ENCODE measurements at places on chromosomes 6 and 20.
A peak's percentile ranks its signal among the peaks of the same experiment; 100 is the strongest.

DNA sequence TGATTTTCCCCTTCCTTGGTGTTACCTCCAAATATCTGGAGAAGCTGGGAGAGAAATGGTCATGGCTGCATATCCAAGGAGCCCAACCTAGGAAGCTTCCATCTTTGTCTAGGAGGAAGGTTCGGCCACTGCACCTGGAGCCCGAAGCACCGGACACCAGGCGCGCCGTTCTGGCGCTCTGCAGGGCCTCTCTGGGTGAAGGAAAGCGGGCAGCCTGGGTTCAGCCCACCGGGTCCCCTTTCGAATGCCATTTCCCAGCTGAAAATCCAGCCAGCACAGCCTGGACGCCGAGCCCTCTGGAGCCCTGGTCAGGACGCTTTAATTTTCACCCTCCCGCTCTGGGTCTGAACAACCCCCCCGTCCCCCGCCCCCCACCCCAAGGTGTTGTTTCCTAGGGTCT, 1.2 kb downstream of the LINC00237 start:
- no peak overlapping the region for H3K4me3 ChIP-seq
- no peak overlapping the region for H3K27ac ChIP-seq
- no peaks in the 10 kb centered on the region for H3K36me3 ChIP-seq
- H3K27me3 ChIP-seq = peaks cover 82% of the 10 kb centered on the region
- DNase-seq = no peak

- H3K27me3 ChIP-seq = peaks cover 15% of the 10 kb centered on the region
- H3K36me3 ChIP-seq = no peaks in the 10 kb centered on the region
- DNase-seq = no peak
- no peak overlapping the region for H3K27ac ChIP-seq
These were observed 40.9 kb downstream of the GSTA4 start for GRCh38 chr6:52953911-52954839.

- no peak overlapping the region for H3K4me3 ChIP-seq
- DNase-seq = no peak
- H3K4me1 ChIP-seq = no peaks in the 10 kb centered on the region
- H3K36me3 ChIP-seq = no peaks in the 10 kb centered on the region
- no peak overlapping the region for H3K27ac ChIP-seq
These were observed 237.7 kb downstream of the FOXA2 start for GRCh38 chr20:22346716-22347115.

DNA sequence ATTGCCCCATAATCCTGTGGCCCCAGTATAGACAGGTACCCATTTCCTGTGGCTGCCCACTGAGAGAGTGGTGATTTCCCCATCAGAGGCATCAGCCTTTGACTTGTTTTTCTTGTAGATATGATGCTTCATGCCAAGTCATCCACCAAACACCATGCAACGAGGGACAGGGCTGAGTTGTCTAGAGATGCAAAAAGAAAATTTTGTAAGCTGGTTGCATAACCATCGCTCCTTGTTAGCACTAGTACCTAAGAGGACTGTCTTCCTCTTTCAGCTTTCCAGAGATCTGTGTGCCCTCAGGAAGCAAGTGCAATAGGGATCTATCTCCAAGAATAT, 166.8 kb downstream of the BCAS1 start:
- no peaks in the 10 kb centered on the region for H3K36me3 ChIP-seq
- no peak for DNase-seq
- no peaks in the 10 kb centered on the region for H3K27me3 ChIP-seq
- H3K4me1 ChIP-seq = peaks cover 18% of the 10 kb centered on the region
- H3K27ac ChIP-seq = no peak overlapping the region
- no peak overlapping the region for H3K4me3 ChIP-seq

GRCh38 chr6:63299667-63300066, 20.1 kb downstream of the LGSN start:
- no peak overlapping the region for H3K27ac ChIP-seq
- H3K4me3 ChIP-seq = no peak overlapping the region
- H3K36me3 ChIP-seq = no peaks in the 10 kb centered on the region
- H3K27me3 ChIP-seq = no peaks in the 10 kb centered on the region
- DNase-seq = no peak

DNA sequence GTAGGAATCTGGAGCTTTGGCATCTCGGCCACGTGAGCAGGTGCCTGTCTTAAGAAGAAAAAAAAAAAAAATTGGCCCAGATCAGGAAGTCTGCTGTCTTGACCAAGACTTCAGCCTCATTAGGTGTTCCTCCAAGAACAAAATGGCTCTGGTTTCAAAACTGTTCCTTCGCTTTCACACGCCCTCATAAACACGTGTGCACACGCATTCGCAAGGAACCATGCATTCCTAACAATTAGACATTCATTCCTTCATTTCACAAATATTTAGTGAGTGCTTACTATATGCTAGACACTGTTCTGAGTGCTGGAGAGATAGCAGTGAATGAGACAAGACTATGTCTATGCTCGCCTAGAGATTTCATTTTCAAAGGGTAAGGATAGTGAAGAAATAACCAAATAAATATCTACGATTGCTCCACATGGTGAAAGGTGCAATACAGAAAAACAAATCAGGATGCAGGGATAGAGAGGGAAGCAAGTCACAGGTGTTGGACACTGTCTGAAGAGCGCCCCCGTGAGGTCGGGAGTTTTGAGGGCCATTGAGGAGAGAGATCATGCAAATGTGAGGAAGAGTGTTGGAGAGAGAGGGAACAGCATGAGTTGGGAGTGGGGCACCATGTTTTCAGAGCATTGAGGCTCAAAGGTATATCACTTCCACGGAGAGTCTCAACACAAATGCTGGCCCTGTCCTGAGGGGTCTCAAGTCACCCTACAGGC, 53.3 kb downstream of the CCDC170 start:
- no peaks in the 10 kb centered on the region for H3K36me3 ChIP-seq
- no peak overlapping the region for H3K4me3 ChIP-seq
- H3K4me1 ChIP-seq = no peaks in the 10 kb centered on the region

DNA sequence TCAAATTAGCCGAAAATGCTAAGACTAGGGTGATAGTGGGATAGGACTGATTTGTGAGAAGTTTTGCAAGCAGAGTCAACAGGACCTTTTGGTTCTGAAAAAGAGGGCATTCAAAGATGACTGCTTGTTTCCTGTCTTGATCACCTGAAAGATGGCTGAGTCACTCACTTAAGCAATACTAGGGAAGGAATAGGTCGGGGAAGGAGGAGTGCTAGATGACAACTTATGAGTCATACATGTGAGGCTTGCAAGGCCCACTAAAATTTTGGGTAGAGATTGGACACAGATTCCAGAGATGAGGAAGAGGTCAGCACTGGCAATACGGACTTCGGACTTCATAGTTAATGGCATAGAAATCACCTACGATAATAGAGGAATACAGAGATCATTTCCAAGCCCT, 89.2 kb downstream of the FAM83B start:
- no peaks in the 10 kb centered on the region for H3K4me1 ChIP-seq
- no peak overlapping the region for H3K27ac ChIP-seq
- no peak overlapping the region for H3K4me3 ChIP-seq
- peak; percentile 87 for DNase-seq

DNA sequence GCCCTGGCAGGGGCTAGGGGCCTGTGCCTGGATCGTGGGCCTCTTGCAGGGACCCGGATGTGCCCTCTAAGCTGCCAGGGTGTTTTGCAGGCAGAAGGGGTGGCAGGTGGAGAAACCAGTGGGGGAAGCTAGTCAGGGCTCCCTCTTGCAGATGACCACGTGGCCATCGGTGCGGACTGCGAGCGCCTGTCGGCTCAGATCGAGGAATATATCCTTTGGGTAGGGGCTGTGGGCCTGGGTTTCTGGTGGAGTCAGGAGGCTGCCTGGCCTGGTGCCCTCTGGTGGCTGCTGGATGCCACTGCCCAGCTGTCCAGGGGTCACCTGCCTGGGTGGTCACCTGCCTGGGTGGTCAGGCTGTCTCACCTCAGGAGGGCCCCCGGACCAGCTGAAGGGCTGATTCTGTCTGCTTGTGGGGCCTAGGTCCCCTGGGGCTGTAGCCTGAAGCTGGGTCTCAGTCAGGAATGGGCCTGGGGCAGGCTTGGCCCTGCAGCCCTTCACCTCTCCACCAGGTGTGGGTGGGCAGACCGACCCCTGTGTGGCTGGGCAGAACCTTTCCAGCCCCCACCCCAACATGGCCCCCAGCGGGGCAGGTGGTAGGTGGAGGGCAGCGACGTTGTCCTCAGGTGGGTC, 6.7 kb downstream of the TCEA2 start:
- DNase-seq = no peak
- H3K36me3 ChIP-seq = peaks cover 20% of the 10 kb centered on the region
- H3K27me3 ChIP-seq = no peaks in the 10 kb centered on the region
- H3K27ac ChIP-seq = no peak overlapping the region
- H3K4me3 ChIP-seq = no peak overlapping the region
- peaks cover 12% of the 10 kb centered on the region for H3K4me1 ChIP-seq

- DNase-seq = peak; percentile 32
- H3K4me3 ChIP-seq = peak overlapping the region; percentile 35
- no peaks in the 10 kb centered on the region for H3K27me3 ChIP-seq
- H3K36me3 ChIP-seq = peaks cover 57% of the 10 kb centered on the region
These were observed 117.6 kb upstream of the SLC2A12 start for GRCh38 chr6:134169871-134170486.

DNA sequence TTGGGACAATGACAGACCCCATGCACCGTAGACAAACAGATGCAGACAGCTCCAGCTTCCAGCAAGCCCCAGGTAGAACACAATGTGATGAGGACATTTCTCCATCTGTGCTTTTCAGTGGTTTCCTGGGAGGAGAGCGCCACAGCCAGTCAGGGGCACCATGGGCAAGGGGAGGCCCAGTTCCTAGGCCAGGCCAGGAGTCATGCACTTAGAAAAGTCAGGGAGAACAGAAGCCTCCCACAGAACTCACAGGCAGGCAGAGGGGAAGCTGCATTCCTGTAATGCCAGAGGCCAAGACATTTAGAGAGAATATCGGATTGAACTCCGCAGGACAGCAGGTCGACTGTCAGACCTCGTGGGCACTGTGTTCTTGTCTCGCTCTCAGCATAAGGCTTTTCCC, 9.2 kb downstream of the SYNDIG1 start:
- DNase-seq = no peak
- no peaks in the 10 kb centered on the region for H3K4me1 ChIP-seq
- peaks cover 2% of the 10 kb centered on the region for H3K27me3 ChIP-seq
- H3K36me3 ChIP-seq = no peaks in the 10 kb centered on the region

- H3K27me3 ChIP-seq = peaks cover 2% of the 10 kb centered on the region
- no peak overlapping the region for H3K4me3 ChIP-seq
- no peaks in the 10 kb centered on the region for H3K36me3 ChIP-seq
- H3K27ac ChIP-seq = no peak overlapping the region
- no peaks in the 10 kb centered on the region for H3K4me1 ChIP-seq
These were observed 23.4 kb downstream of the SCML4 start for GRCh38 chr6:107800564-107801164.

GRCh38 chr6:45986746-45987274, 28.9 kb downstream of the CLIC5 start:
- no peaks in the 10 kb centered on the region for H3K4me1 ChIP-seq
- H3K27ac ChIP-seq = no peak overlapping the region
- H3K27me3 ChIP-seq = no peaks in the 10 kb centered on the region
- H3K4me3 ChIP-seq = no peak overlapping the region

DNA sequence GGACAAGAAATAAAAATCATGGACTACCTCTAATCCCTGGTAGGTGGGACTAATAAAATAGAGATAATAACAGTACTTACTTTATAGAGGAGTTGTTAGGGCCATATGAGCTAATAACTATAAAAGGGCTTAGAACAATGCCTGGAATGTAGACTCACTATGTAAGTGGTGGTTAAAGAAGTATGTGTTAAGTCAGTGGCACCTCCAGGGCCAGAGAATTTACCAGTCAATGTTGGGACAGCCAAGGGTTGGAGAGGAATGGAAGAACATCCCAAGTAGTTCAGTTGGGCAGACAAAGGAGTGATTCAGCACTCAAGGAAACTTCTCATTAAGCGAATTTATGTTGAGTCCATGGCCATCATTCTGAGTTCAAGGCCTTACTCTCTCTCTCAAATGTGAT, 116.8 kb downstream of the OTOR start:
- H3K27ac ChIP-seq = no peak overlapping the region
- H3K36me3 ChIP-seq = no peaks in the 10 kb centered on the region
- H3K4me3 ChIP-seq = no peak overlapping the region
- no peaks in the 10 kb centered on the region for H3K27me3 ChIP-seq
- H3K4me1 ChIP-seq = no peaks in the 10 kb centered on the region

GRCh38 chr6:34729631-34730470, 27.5 kb upstream of the SNRPC start:
- H3K4me3 ChIP-seq = no peak overlapping the region
- H3K36me3 ChIP-seq = no peaks in the 10 kb centered on the region
- no peak overlapping the region for H3K27ac ChIP-seq
- no peak for DNase-seq
- H3K27me3 ChIP-seq = no peaks in the 10 kb centered on the region

DNA sequence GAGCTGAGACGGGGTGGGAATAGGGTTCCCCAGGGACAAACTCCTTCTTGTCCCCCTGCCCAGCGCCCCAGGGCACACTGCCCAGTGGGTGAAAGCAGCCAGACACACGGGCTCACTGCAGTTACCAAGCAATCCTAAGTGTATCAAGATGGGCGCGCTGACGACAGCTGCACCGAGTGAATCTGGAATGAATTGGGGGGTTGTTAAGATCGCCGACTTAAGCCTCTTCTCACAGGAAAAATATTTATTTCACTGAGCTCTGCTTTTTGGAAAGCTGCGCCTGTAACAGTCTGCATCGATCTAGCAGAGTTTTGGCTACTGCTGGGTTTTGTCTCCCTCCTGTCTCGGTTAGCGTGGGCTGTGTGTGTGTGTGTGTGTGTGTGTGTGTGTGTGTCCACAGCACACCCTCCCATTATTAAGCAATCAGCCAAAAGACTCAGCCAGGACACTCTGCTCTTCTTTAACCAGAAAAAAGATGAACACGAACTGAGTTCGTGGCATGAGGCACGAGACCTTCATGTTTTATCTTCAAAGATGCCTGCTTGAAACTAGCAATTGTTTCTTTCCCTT, 35.9 kb downstream of the RIPOR3 start:
- no peaks in the 10 kb centered on the region for H3K27me3 ChIP-seq
- peak overlapping the region; percentile 94 for H3K27ac ChIP-seq
- H3K36me3 ChIP-seq = no peaks in the 10 kb centered on the region
- H3K4me3 ChIP-seq = no peak overlapping the region

GRCh38 chr6:47922391-47922790, 140.6 kb downstream of the OPN5 start:
- no peaks in the 10 kb centered on the region for H3K4me1 ChIP-seq
- no peaks in the 10 kb centered on the region for H3K36me3 ChIP-seq
- no peak overlapping the region for H3K27ac ChIP-seq
- no peaks in the 10 kb centered on the region for H3K27me3 ChIP-seq
- H3K4me3 ChIP-seq = no peak overlapping the region

DNA sequence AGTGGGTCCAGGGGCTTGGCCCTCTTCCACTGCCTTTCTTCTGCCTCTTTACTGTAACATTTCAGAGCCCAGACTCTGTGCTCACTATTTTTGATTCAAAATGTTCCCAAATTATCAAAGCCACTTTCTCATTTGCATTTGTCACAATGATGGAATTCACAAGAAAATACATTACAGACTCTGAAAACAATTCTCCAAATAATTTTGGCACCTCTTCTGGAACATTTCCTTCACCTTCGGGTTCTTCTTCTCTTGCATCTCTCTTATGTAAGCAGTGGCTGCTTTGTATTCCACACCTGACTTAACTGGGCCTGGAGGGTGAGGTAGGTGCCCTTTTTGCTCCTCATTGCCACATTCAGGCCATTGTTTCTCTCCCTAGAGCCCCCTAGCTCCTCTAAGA, 30.0 kb downstream of the ZNF184 start:
- H3K4me3 ChIP-seq = no peak overlapping the region
- DNase-seq = no peak
- no peaks in the 10 kb centered on the region for H3K36me3 ChIP-seq
- no peaks in the 10 kb centered on the region for H3K4me1 ChIP-seq
- H3K27ac ChIP-seq = no peak overlapping the region

All from IMR-90 (cell line).